ENCODE measurements at places on chromosomes 2 and 18.

- DNase-seq, result no peak
These were observed 298.8 kb downstream of the FIGN start for GRCh38 chr2:163436963-163437362.

- peak; percentile 29 for DNase-seq
These were observed 233.5 kb upstream of the ATP5MC3 start for GRCh38 chr2:175414882-175415487.

- no peak for DNase-seq
These were observed 381.2 kb downstream of the LPIN1 start for GRCh38 chr2:12127638-12128037.

DNA sequence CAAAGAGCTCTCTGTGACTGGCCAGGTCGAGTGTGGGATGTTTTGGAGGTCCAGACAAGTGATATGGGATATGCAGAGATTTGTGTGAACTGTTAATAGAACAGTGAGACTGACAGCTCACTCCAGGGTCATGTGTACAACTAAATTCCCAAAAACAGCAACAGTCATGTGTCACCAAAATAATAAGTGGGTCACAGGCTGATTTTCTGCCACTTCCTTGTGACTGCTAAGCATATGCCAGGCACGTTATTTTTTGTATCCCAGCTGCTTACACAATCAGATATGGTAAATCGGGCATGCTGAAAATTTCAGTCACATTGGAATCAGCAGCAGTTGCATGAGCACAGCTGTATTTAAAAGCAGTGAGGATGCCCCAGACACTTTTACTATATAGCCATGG, 198.7 kb downstream of the PTGR3 start:
- no peak for DNase-seq

DNA sequence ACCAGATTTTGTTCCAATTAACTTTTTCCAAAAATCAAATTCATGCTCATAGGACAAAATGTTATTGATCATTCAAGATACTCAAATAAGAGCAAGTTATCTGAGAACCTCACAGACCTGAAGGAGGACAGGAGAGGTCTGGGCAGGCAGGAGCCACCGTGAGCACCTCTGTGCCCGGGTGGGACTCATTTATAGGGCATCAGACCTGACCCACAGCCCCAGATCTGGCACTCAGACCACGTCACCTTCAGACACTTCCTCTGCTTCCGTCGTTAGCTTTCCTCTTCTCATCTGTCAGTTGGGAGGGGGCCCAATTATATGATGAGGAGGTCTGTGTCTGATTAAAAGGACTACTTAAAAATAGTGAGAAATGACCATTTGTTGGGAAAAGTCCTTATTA, 169.4 kb downstream of the EIPR1 start:
- DNase-seq, result no peak

DNA sequence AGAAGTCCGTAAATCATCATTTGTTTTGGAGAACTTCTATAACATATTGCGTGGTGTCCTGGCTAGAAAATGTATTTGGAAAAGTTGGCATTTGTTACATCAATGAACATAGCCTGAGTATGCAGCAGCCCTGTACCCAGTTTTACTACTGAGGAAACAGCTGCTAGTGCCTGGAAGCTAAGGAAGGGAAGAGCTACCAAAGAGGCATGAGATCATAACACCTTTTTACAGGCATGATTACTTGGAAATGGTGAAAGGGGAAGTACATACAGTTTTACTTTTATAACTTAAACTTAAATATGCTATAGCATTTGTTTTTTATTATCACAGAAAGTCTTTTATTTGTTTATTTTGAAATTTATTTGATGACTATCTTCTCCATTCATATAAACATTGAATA, 128.4 kb upstream of the MC4R start:
- DNase-seq, result no peak

- no peak for DNase-seq
These were observed 19.3 kb upstream of the MC2R start for GRCh38 chr18:13934676-13935075.

DNA sequence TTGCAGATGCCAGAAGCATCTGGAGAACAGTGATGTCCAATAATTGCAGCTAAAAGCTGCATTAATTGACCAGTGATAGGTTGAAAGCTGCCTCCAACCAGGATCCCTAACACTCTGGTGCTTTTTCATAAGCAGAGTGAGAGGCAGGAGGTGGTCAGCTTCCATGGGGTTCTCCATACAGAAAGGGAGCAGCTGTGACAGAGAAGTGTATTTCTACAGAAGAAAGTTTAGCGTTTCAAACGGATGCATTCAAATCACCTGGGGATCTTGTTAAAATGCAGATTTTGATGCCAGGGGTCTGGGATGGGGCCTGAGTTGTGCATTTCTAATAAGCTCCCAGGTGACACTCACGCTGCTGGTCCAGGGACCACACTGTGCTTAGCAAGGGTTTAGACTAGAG, 216.5 kb upstream of the NRP2 start:
- no peak for DNase-seq

GRCh38 chr2:145116834-145117725, 597.2 kb upstream of the ZEB2 start:
- no peak for DNase-seq

DNA sequence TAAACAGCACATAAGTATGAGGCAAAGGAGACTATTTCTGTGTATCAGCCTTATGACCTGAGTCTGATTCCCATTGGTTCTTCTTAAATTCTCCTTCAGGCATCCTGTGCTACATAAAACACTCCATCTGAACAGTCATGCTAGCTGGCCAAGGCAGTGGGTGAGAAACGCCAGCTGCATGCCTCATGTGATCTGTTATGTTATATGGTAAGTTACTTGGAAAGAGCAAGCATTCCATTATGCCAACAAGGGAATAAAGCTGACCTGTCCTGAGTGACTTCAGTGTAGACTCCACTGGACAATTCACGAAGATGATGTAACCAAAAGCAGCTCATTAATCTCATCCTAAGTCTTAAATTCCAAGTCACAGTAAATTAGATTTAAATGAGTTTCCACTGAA, 216.5 kb upstream of the FN1 start:
- DNase-seq, result no peak

- DNase-seq, result no peak
These were observed 71.8 kb upstream of the SMAD7 start for GRCh38 chr18:49022311-49023161.

- no peak for DNase-seq
These were observed 83.6 kb downstream of the FARSB start for GRCh38 chr2:222572264-222572721.

DNA sequence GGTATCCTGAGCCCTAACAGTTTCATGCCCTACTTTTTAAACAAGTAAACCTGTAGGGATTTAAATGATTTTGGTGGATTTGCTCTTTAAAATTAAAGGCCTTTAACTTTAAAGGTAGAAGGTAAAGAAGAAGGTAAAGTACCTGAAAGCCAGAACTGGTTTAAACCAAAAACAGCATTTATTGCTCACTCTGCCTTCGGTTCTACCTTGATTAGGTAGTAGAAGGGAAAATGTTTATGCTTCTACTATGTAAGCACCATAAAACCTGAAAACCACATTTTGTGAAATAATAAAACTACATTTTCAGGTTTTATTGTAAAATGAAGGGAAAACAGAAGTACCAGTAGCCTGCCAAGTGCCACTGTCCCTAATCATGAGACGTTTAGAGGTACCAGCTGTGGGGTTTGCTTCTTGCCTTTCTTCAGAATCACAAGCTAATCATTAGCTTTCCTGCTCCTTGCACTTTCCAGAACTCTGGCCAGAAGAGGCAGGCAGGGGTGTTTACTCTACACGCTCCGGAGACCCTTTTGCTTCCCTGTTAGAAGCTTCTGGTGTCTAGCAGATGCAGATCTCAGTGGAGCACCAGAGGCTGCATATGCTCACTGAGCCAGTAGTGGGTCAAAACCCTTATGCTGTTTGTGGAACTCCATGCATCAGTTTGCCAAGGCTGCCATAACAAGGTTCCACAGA, 33.3 kb downstream of the RPIA start:
- DNase-seq, result no peak

- DNase-seq, result no peak
These were observed 137.6 kb downstream of the BCL11A start for GRCh38 chr2:60415814-60416213.

- DNase-seq, result no peak
These were observed 209.3 kb downstream of the EIPR1 start for GRCh38 chr2:3168230-3168891.

GRCh38 chr2:143489145-143489544, 359.9 kb downstream of the ARHGAP15 start:
- no peak for DNase-seq

- no peak for DNase-seq
These were observed 127.2 kb upstream of the EPAS1 start for GRCh38 chr2:46170026-46170425.

DNA sequence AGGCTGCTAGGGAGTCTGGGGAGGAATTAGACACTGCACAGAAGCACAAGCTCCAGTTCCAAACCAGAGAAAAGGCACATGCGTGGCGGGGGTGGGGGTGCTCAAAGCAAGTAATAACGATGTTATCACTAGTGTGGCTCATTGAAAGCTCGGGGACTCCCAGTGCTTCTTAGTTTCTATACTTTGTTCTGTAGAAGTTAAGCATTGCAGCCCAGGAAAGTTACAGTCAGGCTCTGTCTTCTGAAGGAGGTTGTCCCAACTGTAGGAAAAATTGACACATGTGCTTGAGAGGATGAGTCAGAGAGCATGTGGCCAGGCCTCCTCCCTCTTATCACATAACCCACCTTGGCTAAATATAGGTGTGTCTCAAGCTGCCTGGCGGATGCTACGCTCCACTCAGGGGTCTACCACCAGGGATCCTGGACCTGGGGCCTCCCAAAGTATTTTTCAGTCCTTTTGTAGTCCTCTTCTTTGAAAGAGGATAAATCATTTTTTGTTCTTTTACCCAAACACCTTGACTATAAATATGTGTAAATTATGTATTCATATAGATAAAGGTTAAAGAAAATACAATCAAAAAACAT, 3.8 kb downstream of the GALNT5 start:
- no peak for DNase-seq

DNA sequence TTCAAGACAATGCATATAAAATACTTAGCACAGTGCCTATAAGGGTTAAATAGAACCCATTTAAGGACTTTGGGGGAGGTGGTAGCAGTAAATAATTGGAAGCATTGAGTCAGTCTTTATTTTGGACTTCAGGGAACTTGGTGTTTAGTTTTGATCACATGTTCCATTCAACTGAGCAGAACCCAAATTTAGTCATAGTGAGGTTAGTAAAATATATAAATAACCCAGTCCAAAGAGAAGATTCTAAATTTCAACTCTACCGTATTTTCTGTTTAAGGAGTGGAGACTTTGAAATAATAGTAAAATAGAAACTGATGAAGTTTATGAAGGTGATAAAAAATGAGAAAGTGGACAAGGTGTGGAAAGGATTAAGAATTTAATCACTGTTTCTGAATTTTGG, 19.7 kb downstream of the TWSG1 start:
- no peak for DNase-seq

DNA sequence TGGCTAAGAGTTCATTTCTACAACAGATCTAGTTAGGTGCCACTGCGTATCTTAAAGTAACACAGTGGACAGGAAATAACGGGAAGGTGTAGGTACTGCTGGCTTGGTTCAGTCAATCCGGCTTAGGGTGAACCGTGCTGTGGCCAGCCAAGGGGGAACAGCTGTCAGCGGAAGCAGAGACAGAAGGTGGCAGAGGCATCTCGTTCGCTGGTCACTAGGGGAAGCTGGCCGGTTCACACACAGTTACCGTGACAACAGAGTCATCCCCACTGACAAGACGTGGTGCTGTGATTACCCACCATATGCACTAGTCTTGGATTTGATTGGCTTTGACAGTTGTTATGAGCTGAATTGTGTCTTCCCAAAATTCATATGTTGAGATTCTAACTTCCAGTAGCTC, 58.8 kb upstream of the HDAC4 start:
- DNase-seq, result no peak

- DNase-seq, result no peak
These were observed 33.5 kb downstream of the INPP4A start for GRCh38 chr2:98478088-98478551.

DNA sequence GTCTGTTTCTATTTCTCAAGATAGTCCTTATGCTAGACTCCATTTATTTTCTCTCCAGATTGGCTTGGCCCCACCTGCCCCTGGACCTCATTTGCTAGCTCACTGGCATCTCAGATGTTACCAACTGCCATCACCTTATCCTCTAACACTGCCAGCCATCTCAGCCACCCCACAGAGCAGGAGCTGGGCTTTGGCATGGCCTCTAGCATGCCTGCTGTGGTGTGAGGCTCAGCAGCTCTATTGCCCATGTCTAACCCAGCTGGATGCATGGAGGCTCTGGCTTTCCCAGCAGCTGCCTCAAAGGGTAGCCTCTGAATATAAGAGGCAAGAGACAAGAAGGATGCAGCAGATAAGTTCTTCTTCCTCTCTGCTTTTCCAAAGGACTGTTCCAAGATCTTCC, 373.4 kb downstream of the TNS1 start:
- DNase-seq, result no peak

GRCh38 chr2:102094917-102095316, 47.6 kb upstream of the IL1R1 start:
- no peak for DNase-seq

- DNase-seq, result no peak
These were observed 446 bp upstream of the RHBDD1 start for GRCh38 chr2:226835420-226835795.

DNA sequence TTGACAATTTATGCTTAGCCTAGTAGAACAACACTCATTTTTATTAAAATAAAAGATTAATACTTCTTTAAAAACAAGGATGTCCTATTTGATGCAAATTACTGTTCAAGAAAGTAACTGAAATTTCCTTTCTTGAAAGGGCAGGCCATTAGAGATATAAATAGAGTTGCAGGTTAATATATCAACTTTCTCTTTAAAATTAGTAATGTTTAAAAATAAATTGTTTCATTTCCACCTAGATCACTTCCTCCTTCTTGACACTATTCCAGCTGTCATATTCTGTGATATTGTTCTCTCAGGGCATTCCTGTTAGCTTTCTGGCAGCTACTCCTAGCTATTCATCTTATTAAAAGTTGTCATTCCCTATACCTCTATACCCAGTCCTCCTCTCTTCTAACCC, 357.9 kb upstream of the NRP2 start:
- no peak for DNase-seq

DNA sequence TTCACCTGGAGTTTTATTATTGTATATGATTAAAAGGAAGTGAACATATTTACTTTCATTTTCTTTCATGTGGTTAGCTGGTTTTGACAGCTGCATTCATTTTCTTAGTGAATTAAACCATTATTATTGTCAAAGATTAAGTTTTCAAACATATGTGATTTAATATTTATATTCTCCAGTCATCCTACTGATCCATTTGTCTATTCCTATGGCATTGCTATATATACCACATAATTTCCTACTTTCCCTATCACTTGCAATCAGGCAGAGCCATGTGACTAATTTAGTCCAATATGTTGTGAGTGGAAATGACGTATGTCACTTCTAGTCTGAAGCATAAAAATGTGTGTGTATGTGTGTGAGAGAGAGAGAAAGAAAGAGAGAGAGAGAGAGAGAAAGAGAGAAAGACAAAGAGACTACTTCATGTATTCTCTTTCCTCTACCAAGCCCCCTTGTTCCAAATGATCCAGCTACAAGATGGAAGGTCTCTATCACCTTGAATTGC, 12.0 kb upstream of the TACR1 start:
- no peak for DNase-seq

- no peak for DNase-seq
These were observed 17.7 kb downstream of the SRSF7 start for GRCh38 chr2:38733300-38733971.

GRCh38 chr2:137951586-137951985, 12.7 kb upstream of the HNMT start:
- no peak for DNase-seq

GRCh38 chr2:2942225-2942624, 435.4 kb downstream of the EIPR1 start:
- no peak for DNase-seq
